Psoas muscle (tissue), 8 donors: ENCODE measurements at places on chromosomes 2 and 18. TPM values are rescaled to one million over a fixed set of nuclear protein-coding genes. Genes with fewer than 3 reads are reported as not detected.

Gene POTEE
- polyA plus RNA-seq: not detected

Gene USP14
- 166 TPM for polyA plus RNA-seq

Gene MOCOS
- polyA plus RNA-seq: 0.79 TPM

Gene ANAPC1
- polyA plus RNA-seq: 6.3 TPM

Gene ITGAV
- 4.6 TPM for polyA plus RNA-seq

Gene CCDC121
- polyA plus RNA-seq: 1.6 TPM

Gene MOGAT1
- polyA plus RNA-seq: not detected

Gene COL4A4
- 2.0 TPM for polyA plus RNA-seq

Gene GALNT5
- polyA plus RNA-seq: not detected

Gene IL1RL1
- 0.48 TPM for polyA plus RNA-seq

Gene CBLN2
- polyA plus RNA-seq: not detected

Gene TP53I3
- 5.6 TPM for polyA plus RNA-seq

Gene CD8A
- polyA plus RNA-seq: 0.10 TPM

Gene HTR2B
- 0.13 TPM for polyA plus RNA-seq

Gene BUB1
- 0.07 TPM for polyA plus RNA-seq

Gene PSTPIP2
- 13.2 TPM for polyA plus RNA-seq

Gene LBX2
- polyA plus RNA-seq: 0.14 TPM

DNA sequence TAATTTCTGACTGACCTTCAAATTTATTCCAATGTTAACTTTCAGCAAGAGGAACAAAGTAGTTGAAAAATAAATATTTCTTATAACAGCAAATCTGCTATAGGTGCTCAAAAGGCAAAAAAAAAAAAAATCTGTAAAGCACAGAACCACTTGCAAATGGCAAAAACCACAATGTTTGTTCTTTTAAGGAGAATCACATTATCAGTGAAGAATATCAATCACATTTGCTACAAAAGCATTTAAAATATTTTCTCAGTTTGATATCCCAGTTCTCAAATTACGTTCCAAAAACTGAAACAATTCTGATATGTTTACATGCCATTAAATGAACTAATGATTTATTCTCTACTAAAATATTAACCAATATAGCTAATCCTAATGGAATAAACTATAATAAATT lies 163.3 kb downstream of the METTL4 start:
- no peak for DNase-seq

DNA sequence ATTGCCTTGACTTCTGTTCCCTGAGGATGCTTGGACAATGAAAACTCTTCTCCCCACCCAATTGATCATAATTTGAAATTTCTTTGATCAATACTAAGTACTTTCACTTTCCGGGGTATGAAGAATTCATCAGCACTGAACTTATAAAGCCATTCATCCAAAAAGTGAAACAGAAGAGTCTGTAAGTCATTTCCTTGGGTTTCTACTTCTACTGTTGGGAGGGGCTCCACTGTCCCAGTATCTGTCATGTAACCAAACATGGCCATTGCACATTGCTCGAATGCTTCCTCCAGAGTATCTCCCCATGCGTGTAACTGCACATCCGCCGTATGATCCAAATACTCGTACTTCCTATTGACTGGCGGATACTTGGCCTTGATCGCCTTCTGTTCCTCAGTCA lies 30.3 kb downstream of the NCL start:
- no peak for DNase-seq

- DNase-seq: no peak
Measured at GRCh38 chr2:73109431-73110167, 3.1 kb downstream of the RAB11FIP5 start.

GRCh38 chr18:36176711-36177110 lies 10.6 kb upstream of the MOCOS start:
- DNase-seq: no peak

DNA sequence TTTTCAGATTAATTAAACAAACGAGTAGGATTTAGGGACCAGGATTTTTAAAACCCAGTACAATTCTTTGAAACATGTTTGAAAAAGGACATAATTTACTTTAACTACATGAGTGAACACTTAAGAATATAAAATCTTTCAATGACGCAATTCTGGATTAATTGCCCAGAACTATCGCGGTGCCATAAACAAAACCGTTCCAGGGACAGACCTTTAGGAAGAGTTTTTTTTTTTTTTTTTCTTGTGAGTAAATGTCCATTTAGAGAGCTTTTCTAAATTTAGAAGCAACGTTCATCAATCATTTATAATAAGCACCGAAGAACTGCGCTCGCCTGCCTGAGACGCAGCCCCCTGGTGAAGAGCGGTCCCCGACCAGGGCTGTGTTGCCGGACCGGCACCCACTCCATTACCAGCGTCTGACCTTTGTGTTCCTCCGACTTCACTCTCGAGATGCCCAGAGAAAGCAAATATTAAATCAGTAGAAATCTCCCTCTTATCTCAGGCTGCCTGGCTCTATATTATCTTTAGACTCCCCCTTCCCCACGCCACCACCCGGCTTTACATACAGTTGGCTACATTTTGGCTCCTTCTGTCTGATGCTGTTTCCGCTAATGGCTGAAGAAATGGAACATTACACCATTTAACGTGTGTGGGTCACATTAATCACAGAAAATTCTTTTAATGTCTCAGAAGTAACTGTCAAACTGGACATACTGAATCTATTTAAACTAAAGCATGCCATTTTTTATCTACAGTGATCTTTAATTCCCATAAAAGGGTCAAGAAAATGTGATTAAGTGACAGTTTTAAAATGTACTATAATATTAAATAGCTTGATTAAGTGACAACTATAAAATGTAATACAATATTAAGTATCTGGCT lies 364.0 kb upstream of the MEIS1 start:
- no peak for DNase-seq

- DNase-seq: peak; percentile 63
Measured at GRCh38 chr2:1366546-1367134, 46.6 kb upstream of the TPO start.

DNA sequence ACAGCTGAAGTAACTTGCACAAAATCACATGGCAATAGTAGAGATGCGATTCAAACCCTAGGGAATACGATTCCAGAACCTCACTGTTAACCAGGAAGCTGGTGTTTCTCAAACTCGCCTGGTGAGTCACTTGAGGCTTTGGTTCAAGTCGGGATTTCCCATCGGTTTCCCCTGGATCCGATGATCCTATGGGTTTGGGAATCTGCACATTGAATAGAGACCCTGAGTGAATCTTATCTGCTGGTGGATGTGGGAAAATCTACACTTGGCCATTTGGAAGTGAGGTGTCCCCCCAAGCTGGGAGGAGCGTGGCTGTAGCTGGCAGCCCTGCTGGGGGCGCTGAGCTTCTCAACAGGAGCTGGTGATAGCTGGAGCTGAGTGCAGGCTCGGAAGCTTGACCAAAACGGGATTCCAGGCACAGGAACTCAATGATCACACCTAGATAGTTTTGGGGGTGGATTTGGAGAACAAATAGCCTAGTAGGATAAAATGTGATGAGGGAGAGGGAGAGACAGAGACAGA lies 135.4 kb downstream of the PRKCE start:
- no peak for DNase-seq

DNA sequence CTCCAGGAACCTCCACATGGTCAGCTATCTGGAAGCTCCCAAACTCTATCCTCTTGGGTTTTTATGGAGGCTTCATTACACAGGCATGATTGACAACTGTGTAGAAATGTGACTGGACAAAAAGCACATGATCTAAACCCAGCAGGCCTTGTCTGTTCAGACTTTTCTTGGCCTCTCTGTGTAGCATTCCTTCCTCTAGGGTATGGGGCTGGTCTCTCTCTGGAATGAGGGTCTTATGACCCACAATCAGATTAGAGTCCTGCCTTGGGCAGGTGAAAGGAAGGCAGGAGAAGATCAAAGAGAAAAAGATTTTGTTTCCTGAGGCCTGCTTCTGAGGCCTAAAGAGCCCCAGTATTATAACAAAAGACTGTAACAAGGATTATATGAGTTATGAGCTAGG lies 162.7 kb downstream of the SP3 start:
- DNase-seq: no peak

- DNase-seq: no peak
Measured at GRCh38 chr2:43157506-43158246, 68.7 kb downstream of the ZFP36L2 start.

GRCh38 chr2:126672980-126673605 lies 17.1 kb downstream of the GYPC start:
- DNase-seq: no peak

GRCh38 chr2:3745920-3746319 lies 42.5 kb downstream of the DCDC2C start:
- DNase-seq: no peak

DNA sequence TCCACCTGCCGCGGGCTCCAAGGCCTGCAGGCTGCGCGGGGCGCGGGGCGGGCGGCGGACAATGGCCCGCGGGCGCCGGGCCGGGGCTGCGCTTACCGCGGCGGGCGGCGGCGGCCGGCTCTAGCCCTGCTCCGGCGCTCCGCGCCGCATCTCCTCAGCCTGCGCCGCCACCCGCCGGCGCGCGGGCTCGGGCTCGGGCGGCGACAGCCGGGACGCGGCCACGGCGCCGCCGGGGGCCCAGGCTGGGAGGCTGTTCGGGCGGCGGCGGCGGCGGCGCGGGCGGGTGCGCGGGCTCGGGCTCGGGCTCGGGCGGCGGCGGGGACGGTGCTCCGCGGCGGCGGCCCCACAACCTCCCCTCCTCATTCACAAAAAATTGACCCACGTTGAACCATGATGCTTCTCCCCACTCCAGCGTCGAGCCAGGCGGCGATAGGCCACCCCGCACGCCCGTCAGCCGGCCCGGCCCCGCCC lies at the start of gene HDAC4:
TSS of gene HDAC4 (minus strand) at position 425 of the 471 bp plus-strand sequence. CDS start 48,321 bp downstream, outside the sequence.
- no peak for DNase-seq

- no peak for DNase-seq
Measured at GRCh38 chr18:22020127-22020866, 149.1 kb upstream of the GATA6 start.

- DNase-seq: peak; percentile 78
Measured at GRCh38 chr2:42810971-42811811, 18.8 kb upstream of the HAAO start.

- no peak for DNase-seq
Measured at GRCh38 chr18:55407191-55407590, 180.8 kb downstream of the TCF4 start.

DNA sequence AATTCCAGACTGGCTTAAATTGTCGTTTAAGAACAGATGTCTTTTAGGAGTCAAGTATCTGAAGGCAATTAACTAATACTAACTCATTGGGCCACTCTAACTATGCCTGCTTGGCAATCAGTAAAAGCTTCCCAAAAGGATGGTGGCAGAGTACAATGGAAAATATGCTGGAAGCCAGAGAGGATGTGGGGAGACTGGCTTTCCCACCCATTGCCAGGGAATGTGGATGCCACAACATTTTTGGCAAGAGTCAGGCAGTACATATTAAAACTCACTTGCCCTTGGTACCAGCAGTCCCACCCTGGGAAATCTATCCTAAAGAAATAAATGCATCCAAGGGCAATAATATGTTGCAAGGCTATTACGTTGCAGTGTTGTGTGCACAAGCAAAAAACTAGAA lies 74.0 kb upstream of the FZD7 start:
- no peak for DNase-seq

- no peak for DNase-seq
Measured at GRCh38 chr2:106847366-106847765, 38.6 kb downstream of the ST6GAL2 start.

- DNase-seq: no peak
Measured at GRCh38 chr2:575727-576236, 101.4 kb downstream of the TMEM18 start.

DNA sequence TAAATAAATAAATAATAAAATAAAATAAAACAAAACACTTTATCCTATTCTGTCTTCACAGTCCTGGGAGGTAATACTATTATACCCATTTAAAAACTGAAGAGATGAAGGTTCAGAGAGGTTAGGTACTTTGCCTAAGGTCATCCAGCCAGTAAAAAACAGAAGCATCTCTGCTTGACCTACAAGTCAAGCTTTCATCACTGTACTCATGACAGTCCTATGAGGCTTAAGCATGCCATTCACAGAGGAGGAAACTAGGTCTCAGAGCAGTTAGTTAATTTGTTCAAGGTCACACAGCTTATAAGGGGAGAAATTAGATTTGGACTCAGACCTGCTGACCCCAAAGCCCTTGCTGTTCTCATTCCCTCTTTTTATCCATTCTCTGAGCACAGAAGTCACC lies 77.5 kb downstream of the MARCO start:
- DNase-seq: no peak

DNA sequence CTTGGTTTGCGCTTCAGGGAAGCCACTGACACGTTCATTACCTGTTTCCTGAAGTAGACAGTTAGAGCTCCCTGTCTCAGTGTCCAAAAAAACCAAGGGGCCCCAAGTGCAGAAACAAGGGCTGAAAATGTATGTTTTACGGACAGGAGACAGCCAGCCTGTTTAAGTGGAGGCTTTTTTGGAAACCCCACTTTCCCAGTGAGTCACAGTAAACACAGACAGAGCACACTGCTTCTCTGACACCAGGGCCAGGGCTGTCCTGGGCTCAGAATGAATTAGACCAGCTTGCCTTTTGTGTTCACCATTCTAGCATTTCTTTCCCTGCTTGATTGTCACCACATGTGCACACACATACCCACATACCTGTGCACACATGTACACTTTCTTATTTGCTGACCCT lies 128.6 kb downstream of the SH3RF3 start:
- no peak for DNase-seq

- DNase-seq: no peak
Measured at GRCh38 chr18:67794521-67794920, 278.0 kb upstream of the DSEL start.

GRCh38 chr2:30439879-30440278 lies 7.2 kb upstream of the LCLAT1 start:
- DNase-seq: no peak

GRCh38 chr2:40450066-40450795 lies 1.7 kb downstream of the SLC8A1 start:
- no peak for DNase-seq

- peak; percentile 85 for DNase-seq
Measured at GRCh38 chr2:32946314-32947075, at the start of gene LTBP1. LTBP1 (plus strand) TSS chr2:32946953; CDS start chr2:32947325, 372 bp downstream.

GRCh38 chr2:3105814-3106569 lies 271.6 kb downstream of the EIPR1 start:
- DNase-seq: no peak

- DNase-seq: no peak
Measured at GRCh38 chr2:191432121-191432520, 186.9 kb downstream of the MYO1B start.

DNA sequence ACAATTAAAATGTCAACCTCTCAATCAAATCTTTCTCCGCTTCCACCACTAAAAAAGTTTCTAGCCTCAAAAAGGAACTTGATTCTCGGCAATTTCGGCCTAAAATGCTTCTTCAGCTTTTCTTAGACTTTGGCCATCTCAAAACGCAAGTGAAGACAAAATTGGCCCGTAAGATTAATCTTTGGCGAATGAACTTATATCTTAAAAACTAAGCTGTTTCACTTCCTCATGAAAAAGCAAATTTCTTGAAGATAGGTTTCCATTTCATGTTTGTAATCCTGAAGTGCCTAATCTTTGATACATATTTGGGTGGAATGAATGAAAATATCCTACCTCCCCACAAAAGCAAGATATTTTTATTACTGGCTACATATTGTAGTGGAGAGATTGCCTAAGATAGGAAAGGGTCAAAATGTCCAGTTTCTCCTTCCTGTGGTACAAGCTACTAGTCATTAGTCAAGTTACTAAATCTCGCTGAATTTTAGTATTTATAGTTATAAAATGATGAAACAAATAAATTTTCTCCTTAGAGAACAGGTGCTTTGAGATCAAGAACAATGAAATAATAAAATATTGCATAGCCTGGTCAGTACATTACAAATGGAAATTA lies 85.4 kb upstream of the ZEB2 start:
- DNase-seq: no peak
